ENCODE measurements at places on chromosomes 2 and 18.

DNA sequence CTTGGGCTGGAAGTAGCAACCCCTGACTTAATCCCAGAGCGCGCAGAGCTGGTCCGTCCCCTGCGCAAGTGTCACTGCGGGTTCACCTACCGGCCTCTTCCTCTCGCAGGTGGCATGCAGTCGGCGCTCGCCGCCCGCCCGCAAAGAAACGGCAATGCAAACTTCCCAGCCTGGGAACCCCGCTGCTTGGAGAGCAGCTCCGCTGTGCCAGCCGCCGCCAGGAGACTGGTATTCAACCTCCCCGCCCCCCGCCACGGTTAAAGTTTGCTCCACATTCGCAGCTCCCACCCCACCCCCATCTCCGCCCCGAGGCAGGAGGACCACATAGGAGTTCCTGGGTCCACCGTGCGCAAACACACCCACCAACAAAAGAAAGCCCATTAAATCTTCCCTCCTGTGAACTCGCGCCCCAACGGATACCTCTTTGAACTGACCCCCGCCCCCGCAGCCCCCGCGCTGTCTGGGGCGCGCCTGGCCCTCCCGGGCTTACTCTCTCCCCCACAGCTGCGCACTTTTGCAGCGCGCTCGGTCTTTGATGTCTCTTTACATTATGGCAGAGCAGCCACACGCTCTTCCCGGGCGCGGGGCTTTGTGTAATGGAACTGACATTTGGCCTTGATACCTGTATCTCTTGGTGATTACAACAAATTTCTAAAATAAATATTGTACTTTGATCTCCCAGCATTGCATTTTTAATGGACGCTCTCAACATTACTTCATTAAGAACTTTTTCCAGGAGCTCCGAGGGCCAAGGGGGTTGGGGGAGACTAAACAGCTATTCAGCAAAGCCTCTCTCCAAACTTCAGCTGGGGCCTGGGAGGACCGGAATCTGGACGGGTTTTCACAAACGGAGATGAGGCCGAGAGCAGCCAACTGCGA lies 3.1 kb upstream of the SP5 start:
- DNase-seq = no peak

DNA sequence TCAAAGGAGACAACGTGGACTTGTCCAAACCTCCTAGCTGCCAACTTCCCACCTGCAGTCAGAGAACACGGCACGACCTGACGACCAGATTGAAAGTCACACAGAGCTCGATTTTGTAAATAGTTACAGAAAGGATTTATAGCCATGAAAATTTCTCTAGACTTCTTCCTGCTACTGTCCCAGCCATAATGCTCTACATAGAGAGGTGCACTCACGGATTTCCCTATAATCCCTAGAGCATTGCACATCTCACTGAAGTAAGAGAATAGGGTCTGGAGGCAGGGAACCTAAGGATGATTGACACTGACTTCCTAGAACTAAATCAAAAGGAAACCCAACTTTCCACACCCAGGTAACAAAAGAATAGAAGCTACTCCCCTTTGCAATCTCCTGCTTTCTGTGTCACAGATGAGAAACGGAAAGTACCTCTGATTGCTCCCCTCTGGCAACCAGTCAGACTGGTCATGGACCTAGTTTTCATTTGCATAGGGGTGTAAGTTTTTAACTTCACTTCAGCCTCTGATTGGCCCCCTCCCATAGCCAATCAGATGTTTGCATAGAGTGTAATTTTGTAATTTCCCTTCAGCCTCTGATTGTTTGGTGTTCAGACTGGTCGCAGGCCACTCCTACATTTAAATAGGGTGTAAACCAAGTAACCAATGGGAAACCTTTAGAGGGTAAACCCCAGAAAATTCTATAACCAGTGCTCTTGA lies 58.6 kb upstream of the FBXO11 start:
- DNase-seq = no peak

GRCh38 chr2:133837441-133838094 lies 269.3 kb upstream of the NCKAP5 start:
- no peak for DNase-seq

DNA sequence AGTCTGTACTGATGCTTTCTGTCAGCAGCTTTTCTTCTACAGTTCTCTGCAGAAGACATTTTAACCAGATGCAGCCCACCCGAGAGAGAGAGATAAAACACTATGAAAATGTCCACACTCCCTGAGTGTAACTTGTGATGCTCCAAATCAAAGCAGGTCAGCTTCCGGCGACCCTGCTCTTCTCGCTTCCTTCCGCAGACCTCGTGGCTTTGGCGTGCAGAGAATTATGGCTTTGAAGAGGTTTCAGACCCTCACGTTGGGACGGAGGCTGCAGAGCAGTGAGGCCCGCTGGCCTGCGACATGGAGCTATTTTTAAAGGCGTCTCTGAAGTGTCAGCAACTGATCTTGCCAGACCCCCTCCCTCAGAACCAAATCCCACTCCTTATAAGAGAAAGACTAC lies 41.8 kb downstream of the TMEM163 start:
- DNase-seq = no peak

GRCh38 chr18:26902291-26902690 lies 36.8 kb upstream of the AQP4 start:
- no peak for DNase-seq

DNA sequence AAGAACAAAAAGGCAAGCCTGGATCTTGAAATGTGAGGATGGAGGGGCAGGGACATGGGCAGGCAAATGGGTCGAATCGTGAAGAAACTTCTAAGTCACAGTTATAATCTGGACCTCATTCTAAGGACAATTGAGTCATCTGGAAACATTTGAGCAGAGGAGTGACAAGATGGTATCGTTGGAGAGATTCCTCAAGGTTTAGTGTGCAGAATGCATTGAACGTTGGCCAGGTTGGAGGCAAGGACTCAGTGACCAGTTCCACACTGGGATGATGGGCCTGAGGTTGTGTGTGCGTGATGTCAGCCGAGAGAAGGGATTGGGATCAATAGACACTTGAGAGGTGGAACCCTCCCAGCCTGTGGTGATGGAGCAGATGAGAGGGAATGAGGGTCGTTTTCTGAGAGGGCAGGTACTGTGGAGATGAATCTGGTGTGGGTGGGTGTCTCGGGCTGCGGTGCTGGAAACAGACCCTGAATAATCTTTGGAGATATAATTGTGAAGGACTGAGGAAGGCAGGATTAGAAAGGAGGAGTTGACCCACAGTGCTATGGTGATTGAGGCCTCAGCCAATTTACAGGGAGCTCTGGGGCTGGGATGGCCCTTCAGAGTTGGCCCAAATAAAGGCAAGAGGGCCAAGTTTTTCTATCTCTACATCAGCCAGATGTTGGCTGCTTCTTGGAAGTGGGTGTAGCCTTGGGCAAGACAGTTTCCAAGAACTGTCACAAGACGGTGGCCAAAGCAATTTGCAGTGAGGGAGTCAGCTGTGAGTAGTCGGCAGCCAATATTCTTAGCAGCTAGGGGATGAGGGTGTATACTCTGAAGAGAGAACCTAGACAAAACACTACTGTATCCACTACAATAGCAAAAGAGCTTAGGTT lies 5.8 kb upstream of the ZNF532 start:
- no peak for DNase-seq

DNA sequence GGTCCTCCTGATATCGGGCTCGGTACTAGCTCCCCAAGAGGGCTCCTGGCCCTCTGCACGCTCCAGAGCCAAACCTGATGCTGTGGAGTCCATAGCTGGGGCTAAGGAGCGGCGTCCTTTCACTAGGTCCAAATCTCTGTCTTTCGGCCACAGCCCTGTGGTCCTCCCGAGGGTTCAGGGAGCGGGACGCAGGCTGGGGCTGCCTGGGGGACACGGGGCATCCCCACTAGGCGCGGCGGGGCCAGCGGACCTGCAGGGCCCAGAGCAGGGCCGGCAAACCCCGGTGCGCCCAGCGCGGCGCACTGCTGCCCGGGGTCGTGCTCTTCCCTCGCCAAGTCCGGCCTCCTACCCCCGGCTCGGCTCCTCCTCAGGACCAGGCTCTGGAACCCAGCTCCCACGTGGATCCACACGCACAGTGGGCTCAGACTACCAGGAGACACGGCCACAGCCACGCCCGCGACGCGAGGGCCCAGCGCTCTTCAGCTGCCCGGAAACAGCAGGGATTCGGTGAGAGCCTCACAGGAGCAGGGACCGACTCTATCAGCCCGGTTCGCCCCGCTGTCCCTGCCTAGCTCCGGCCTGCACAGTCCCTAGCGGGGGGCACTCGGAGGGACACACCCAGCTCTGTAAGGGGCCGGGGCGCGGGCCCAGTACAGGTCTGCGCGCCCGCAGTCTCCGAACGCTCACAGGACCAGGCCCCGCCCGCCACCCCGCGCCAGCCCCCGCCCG lies 593 bp downstream of the ZNF514 start:
- no peak for DNase-seq

GRCh38 chr2:190511104-190511503 lies 23.4 kb downstream of the NEMP2 start:
- DNase-seq = no peak

DNA sequence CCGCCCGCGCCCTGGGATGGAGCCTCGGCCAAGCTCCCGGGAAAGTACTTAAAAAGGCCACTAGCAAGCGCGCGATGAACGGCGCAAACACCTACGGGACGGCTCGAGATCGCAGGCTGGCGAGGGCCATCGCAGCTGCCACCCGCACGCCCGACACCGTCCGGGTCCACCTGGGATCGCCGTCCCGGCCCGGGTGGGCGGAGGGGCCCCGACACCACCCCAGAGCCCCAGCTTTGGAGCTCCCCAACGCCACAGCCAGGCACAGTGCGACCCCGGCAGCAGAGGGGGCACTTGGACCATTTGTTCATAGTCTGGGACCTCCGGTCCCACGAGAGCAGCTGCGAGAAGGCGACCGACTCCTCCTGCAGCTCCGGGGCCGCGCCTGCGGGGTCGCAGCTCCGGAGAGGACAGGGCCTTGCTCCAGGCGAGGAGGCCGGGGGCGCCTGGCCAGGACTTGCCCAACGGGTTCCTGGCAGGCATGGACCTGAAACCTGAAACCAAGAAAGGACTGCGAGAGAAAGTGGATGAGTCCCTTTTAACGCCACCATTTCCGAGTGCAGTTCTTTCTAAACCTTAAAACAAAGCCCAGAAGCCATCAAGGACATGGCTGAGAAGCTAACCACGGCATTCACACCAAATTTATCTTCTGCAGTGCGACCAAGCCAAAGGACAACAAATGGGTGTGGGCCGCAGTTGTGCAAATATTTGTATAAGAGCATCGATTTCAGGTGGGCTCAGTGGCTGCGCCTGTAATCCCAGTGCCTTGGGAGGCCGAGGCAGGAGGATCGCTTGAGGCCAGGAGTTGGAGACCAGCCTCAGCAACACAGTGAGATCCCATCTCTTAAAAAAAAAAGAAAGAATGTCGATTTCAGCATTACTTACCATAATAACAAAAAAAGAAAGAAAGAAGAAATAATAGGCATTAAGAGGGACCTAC lies 54.0 kb upstream of the IMP4 start:
- DNase-seq = no peak

All from activated CD8-positive, alpha-beta memory T cell treated with anti-CD3 and anti-CD28 coated beads for 1 hour (primary cell).